WERI-Rb-1 (cell line): ENCODE measurements at places on chromosomes 1 and 21.

DNA sequence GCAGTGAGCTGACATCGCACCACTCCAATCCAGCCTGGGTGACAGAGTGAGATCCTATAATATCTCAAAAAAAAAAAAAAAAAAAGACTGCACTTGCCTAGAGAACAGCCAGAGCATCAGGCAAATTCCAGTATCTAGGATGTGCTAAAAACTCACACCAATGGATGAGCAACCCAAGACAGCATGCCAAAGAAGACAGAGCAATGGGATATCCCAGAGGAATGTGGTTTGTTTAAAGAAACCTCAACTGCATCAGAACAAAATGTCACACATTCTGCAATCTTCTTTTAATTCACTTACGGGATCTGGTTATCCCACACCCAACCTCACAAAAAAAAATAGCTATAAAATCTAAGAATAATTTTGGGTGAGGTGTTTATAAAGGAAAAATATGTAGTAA lies 7.3 kb downstream of the KCNH1 start:
- no peak for DNase-seq

- no peak for DNase-seq
Observed at GRCh38 chr1:22325531-22326371, 125.9 kb upstream of the ZBTB40 start.

- no peak for DNase-seq
Observed at GRCh38 chr1:119898981-119899720, 2.8 kb upstream of the ADAM30 start.

GRCh38 chr1:63690966-63691700 lies 82.7 kb upstream of the ROR1 start:
- DNase-seq, result no peak

DNA sequence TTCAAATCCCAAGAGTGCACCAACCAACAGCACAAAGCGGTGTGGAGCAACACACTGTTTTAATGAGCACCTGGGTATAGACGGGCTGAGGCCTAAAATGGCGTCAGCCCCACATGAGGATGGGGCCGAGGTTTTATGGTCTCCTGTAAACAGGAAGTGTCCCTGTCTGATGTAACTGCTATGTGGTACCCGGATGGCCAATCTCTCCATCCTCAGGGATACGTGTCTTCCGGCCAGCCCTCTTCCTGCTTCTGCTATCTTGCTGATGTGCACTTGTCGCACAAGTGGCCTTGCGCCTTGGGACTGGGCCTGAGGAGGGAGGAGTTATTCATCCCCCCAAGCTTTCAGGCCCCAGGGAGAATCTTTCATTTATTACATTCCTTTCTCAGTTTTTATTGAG lies 73.5 kb downstream of the CNST start:
- no peak for DNase-seq
